Activated CD8-positive, alpha-beta memory T cell treated with anti-CD3 and anti-CD28 coated beads, Interleukin-2, amount 10 ng/mL, durations not matched to agents 7 days and 5 days (primary cell): ENCODE measurements at places on chromosomes 13 and 19.

DNA sequence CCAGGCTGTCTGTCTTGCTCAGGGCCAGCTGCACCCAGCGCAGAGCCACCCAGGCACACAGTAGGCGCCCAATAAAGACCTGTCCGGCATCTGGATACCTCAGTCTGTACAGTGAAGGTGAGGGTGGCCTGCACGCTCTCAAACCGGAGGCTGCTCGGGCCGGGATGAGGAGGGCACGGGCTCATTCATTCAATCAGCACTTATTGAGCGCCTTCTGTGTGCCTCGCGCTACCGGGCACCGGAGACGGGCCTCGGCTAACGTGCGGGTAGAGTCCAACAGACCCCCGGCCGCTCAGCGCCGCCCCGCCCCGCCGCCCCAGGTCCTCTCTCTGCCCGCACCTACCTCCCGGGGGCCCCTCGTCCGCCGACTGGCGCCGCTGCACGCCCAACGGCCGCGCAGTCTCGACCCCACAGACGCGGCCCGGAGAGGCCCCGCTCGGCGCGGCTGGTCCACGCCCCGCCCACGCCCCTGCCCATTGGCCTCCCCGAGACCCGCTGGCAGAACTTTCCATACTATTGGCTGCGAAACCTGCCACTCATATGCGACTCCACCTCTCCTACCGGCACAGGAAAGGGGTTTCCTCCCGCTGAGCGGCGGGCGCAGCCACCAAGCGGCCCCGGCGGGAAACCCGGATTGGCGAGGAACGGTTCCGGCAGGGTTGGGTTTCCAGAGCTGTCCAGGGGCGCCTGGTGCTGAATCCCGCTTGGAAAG lies at the start of gene SLC39A3:
Gene SLC39A3 (minus strand): TSS at position 416 of the 712 bp plus-strand sequence. CDS start 2,760 bp downstream, outside the sequence.
- peak within 1 kb of the TSS; percentile 76 for H3K27ac ChIP-seq
- H3K27me3 ChIP-seq: peaks cover 12% of the 10 kb centered on the region
- DNase-seq: peak; percentile 99
- H3K36me3 ChIP-seq: peaks cover 28% of the 10 kb centered on the region
- peak within 1 kb of the TSS; percentile 87 for H3K4me3 ChIP-seq

DNA sequence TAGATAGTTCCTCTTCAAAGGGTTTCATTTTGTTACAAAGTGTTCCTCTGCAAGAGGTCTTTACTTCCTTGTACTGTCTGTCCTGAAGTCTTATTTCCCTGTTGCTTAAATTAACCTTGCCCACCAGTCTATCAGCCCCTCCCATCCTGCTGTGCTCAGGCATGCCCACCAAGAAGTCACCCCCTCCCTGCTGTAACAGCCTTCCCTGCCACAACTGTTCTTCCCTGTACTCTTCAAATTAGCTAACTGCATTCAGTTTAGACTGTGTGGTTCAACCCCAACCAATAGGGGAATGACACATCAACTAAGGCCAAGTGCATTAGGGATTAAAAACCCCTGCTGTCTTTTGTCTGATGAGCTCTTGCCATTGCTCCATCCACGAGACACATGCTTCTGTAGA lies 34.4 kb upstream of the ZNF562 start:
- no peak overlapping the region for H3K27ac ChIP-seq
- no peaks in the 10 kb centered on the region for H3K4me1 ChIP-seq
- H3K4me3 ChIP-seq: no peak overlapping the region
- DNase-seq: no peak
- no peaks in the 10 kb centered on the region for H3K36me3 ChIP-seq
- H3K27me3 ChIP-seq: peaks cover 4% of the 10 kb centered on the region

DNA sequence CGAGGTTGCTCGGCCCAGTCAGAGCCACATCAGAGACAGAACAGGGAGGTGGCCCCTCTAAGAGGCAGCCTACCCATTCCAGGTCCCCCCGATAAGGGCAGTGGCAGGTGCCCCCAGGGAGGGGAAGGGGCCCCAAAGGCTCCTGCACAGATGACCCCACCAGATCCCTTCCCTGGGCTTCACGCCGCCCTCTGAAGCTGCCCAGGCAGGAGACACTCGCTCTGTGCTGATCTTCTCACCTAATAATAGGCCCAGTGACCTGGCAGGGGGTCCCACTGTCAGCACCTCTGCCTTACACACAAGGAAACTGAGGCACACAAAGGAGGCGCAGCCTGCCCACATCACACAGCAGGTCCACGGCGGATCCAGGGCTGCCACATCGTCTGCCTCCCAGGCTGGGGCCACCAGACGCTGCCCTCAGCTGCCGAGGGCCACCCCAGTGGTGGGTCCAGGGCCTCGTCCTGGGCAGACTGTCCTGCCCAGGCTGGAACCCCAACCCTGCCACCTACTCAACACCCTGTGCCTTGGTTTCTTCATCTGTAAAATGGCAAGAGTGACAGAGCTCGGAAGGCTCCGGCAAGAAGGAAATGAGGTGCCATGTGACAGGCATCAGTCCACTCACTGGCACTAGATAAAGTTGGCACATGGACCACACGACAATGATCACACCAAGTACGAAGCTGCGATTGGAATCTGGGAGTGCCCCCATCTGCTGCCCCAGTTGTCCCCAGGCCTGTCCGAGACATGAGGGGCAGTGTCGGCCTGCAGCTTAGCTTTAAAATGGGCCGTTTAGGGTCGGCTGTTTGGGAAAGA lies 56.5 kb downstream of the KLF2 start:
- H3K27ac ChIP-seq: no peak overlapping the region
- H3K4me3 ChIP-seq: no peak overlapping the region
- H3K27me3 ChIP-seq: no peaks in the 10 kb centered on the region
- peaks cover 26% of the 10 kb centered on the region for H3K4me1 ChIP-seq

DNA sequence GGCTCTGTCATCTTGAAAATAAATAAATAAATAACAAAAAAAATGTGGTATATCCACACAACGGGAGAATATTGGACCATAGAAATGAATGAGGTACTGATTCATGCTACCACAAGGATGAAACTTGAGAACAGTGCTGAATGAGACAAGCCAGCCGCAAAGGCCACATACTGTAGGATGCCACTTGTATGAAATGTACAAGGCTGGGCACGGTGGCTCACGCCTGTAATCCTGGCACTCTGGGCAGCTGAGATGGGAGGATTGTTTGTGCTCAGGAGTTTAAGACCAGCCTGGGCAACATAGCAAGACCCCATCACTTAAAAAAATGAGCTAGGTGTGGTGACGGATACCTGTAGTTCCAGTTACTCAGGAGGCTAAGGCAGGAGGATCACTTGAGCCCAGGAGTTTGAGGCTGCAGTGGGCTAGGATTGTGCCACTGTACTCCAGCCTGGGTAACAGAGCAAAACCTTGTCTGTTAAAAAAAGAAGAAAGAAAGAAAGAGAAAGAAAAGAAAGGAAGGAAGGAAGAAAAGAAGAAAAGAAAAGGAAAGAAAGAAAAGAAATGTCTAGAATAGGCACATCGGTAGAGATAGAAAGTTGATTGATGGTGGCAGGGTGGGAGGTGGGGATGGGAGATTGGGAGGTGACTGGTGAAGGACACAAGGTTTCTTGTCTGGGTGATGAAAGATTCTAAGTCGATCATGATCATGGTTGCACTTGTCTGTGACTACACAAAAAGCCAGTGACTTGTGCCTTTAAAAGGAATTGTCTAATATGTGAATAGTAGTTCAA lies 20.3 kb downstream of the HPN start:
- no peaks in the 10 kb centered on the region for H3K36me3 ChIP-seq
- DNase-seq: no peak
- no peak overlapping the region for H3K27ac ChIP-seq
- H3K4me1 ChIP-seq: peaks cover 2% of the 10 kb centered on the region

DNA sequence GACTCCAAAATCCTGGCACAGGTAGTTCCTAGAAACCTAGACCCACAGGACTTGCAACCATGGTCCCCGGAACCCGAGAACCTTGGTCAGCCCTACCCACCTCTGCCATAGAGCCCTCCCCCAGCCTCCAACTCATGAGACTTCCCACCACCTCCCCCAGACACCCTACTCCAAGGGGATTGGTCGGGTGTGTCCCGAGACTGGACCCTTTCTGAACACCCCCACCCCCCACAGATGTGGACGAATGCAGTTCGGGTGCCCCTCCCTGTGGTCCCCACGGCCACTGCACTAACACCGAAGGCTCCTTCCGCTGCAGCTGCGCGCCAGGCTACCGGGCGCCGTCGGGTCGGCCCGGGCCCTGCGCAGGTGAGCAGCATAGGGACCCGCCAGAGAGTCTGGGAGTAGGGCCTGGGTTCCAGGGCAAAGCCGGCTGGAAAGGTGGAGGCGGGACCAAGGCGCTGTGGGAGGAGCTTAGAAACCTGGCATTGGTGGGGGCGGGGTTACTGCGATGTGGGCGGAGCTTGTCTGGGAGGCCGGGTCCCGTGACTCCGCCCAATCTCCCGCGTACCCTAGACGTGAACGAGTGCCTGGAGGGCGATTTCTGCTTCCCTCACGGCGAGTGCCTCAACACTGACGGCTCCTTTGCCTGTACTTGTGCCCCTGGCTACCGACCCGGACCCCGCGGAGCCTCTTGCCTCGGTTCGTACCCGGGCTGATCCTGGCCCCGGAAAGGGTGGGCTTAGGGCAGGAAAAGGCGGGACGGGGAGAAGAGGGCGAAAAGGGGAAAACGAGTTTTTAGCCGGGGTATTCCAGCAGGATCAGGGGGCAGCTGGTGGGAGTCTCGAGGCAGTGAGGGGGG lies 11.9 kb downstream of the LTBP4 start:
- peak overlapping the region; percentile 96 for H3K27ac ChIP-seq
- peak; percentile 88 for DNase-seq
- H3K27me3 ChIP-seq: no peaks in the 10 kb centered on the region
